Activated naive CD4-positive, alpha-beta T cell (primary cell): ENCODE measurements at places on chromosomes 11 and 22.

GRCh38 chr11:113179181-113179704 is 135.1 kb upstream of the TTC12 start:
- no peak for DNase-seq

DNA sequence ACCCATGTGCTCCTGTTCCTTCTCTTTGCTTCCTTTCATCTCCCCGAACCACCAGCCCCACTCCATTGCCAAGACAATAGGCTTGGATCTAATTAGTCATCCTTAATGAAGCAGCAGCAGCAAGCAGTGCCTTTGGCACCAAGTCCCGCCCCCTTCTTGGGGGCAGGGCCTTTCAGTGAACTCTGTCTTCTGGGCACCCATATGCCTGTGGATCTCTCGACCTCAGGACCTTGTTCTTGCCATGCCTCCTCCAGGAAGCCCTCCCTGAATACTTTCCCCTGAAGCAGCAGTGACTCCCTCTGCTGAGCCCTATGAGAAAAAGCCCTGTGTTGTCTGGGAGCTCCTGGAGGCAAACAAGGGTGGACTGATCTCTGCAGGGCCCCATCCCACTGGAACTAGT is 32.1 kb downstream of the ARHGEF17 start:
- DNase-seq: no peak

DNA sequence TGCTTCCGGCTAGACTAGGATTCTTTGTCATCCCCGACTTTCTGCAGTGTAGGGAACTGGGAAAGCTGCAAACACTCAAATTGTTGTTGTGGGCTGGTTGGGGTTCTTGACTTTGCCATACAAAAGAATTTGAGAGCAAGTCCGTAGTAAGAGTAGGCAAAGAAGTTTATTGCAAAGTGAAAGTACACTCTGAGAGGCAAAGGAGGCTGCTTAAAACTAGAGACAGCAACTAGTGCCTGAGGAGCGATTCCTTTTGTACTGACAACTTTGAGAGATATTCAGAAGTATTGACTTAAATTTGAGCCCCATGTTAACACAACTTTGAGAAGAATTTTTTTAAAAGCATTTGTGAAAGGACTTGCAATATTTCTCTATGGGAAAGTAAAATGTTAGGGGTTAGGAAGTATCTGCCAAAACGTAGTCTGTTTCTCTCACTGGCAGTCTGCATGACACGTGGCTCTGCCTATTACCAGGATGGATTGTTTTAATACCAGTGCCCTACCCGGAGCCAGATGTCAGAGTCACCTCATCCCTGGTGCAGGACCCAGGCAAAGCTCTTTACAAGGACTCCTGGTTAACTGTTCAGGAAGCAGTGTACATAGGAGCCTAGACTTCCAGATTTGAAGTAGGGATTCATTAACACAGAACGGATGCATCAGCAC is 85.0 kb upstream of the CLPB start:
- DNase-seq: no peak

- no peak for DNase-seq
Measured at GRCh38 chr11:1196516-1197391, 26.1 kb upstream of the MUC5B start.

- no peak for DNase-seq
Measured at GRCh38 chr22:49170053-49170452, 657.6 kb downstream of the BRD1 start.

- no peak for DNase-seq
Measured at GRCh38 chr11:126599217-126599897, 243.9 kb downstream of the ST3GAL4 start.

DNA sequence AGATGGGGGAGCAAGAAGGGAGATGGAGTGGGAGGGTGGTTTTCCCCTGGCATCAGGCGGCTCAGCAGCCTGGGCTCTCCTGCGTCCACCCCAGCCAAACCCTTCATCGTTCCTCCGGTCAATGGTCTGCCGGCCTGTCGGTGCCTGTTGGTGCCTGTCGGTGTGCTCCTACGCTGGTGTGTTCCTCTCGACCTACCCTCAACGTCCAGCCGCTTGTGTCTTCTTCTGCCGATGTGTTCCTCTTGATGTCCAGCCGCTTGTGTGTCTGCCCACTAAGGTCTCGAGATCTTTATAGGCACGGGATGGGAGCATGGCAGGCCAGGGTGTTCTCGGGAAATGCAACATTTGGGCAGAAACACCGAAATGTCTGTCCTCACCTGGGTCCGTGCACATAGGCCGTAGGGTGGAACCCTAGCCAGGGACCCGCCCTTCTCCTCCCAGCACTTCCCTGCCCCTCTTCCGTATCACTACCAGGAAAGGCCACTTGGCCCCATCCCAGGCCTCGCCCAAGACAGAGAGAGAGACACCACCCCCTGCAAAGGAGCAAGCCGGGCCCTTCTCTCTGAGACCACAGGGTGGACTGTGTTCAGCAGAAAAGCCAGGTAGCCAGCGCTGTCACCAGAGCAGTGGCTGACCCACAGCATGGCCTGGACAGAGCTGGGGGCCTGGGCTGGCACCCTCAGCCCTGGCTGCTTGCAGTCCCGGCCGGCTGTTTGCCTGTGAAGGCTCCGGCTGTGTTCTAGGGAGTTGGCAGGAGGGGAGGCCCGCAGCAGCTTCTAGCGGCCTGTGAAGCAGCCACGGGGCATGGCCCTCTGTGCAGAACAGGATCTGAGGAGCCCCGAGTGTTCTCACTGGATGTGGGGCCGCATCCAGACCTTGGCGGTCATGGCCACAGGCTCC is 61.6 kb upstream of the KCNQ1OT1 start:
- no peak for DNase-seq
